ENCODE measurements at places on chromosomes 13 and 19. TPM values are rescaled to one million over a fixed set of nuclear protein-coding genes. Genes with fewer than 3 reads are reported as not detected.

FRY gene
- 15.1 TPM for total RNA-seq

PTPRS gene
- 7.3 TPM for total RNA-seq

SPACA7 gene
- total RNA-seq = not detected

DNA sequence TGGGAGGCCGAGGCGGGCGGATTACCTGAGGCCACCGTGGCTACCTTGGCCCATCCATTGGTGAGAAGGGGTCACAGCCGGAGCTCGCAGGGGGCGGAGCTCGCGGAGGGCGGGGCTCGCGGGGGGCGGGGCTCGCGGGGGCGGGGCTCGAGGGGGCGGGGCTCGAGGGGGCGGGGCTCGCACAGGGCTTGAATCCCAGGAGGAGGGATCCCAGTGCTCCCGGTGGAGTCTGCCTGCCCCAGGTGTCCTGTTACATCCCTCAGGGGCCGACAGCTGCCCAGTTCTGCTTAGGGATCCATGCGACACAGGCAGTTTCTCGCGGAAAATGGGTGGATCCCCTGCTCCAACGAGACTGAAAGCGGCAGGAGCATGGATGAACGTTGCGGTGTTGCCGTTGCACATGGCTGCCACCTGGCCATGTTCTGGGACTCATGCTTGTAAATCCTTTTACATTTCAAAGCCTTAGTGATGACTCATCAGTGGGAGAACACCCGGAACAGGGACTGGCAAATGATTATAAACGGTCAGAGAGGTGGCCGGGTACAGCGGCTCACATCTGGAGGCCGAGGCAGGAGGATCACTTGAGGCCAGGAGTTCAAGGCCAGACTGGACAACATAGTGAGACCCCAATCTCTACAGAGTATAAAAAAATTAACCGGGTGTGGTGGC is 25.1 kb downstream of the TMPRSS9 start:
- DNase-seq = peak; percentile 59

DNA sequence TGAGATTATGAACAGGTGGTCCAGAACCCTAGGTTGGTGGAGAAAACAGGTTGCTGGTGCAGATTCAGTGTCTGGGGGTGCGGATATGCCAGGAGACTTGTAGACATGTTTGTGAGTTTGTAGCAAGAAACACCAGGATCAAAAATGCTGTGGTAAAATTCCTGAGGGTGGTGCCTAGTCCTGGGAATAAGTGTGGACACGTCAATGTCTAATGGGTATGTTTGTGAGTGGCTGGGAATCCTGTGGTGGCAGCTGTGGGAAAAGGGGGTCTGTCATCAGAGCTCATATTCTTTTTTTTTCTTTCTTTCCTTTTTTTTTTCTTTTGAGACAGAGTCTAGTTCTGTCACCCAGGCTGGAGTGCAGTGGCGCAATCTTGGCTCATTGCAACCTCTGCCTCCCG is 7.2 kb downstream of the ZNF708 start:
- DNase-seq = no peak

DNA sequence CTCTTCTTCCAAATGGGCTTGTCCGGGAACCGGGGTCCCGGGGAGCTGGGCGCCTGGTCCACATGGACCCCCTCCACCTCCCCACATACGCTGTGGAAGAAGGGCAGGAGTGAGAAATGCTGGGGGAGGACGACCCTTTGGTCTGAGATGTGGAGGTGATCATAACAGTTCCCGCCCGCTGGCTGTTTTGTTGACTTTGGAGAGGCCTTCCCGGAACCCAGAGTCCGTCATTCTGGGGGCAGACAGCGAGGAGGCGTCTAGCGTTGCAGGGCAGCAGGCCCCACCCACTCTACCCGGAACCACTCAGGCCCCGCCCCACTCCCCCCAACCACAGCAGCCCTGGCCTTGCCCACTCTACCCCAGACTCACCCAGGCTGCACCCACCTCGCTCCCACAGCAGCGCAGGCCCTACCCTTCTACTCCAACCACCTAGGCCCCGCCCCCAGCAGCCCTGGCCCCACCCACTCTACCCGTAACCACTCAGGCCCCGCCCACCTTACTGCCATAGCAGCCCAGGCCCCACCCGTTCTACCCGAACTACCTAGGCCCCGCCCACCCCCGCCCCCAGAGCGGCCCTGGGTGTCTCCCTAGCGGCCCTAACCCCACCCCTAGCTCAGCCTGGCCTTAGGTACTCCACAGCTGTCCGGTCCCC is 7.1 kb downstream of the GPR108 start:
- DNase-seq = peak; percentile 98

- no peak for DNase-seq
Measured at GRCh38 chr13:30450066-30450465, 15.7 kb downstream of the HMGB1 start.

GRCh38 chr13:46716821-46717220 is 80.1 kb downstream of the ESD start:
- DNase-seq = no peak

DNA sequence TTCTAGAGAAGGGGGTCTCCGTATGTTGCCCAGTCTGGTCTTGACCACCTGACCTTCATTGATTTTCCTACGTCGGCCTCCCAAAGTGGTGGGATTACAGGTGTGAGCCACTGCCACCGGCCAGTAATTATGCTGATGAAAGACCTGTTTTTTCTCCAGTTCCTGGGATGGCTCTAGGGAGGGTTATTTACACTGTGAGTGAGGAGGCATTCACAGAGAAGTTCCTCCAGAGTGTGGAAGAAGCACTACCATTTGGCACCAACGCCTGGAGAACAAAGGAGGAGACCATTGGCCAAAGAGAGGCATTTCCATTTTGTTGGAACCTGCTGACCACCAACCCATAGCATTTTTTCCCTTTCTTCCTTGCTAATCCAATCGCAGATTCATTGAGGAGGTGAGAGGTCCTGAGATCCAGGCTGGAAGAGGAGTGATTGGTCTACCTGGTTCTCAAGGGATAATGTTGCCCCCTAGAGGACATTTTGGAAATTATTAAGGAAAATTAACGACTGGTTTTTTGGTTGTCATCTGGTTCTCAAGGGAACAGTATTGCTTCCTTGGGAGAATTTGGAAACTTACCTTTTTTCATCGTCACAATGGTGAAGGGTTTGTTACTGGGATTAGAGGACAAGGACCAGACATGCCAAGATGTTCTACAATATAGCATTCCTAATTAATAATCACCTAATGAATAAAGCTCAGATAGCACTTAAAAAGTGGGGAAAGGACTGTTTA is 5.5 kb upstream of the SAE1 start:
- DNase-seq = no peak

DNA sequence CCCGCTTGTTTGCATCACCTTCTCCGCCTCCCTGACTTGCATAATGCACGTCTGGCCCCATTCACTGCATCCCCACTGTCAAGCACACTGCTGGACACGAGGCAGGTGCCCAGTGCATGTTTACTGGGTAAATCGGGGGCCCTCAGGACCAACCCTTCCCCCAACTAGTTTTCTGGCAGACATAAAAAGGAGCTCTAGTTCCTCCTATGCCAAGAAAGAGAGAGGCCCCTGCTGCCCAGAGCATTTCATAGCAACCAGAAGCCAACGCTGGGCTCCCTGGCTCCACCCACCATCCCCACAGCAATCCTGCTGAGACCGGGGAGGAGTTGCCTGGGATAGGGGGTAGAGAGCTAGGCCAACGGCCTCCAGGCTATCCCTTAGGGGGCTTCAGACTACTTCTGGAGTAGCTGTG is 23.2 kb downstream of the ANKRD27 start:
- DNase-seq = peak; percentile 83

- DNase-seq = no peak
Measured at GRCh38 chr13:113967729-113968462, 6.0 kb downstream of the C13orf46 start.

GRCh38 chr19:39507715-39508364 is 7.1 kb upstream of the SELENOV start:
- no peak for DNase-seq

Data from left lobe of liver (tissue), 2 donors.